ENCODE measurements at places on chromosomes 5 and 9.

- no peak for DNase-seq
These were observed 157.4 kb upstream of the PUM3 start for GRCh38 chr9:3001311-3001710.

DNA sequence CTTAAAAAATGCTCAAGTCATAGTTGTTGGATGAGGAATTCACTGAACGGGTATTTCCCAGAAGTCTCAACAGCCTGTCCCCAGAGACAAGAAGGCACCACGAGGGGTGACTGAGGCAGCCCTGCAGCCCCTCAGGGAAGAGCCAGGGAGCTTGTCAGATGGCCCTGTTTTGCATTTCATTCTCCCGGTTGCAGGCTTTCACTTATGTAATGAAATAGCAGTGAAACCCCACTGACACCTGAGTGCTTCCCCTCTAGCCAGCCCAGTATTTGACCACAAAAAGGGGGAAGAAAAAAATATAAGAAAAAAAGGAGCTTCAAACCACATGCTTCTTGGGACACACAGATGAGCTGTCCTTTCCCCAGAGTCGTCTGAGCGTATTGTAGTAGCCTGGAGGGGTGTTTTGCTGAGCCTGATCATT is 75.3 kb upstream of the IL12B start:
- no peak for DNase-seq

DNA sequence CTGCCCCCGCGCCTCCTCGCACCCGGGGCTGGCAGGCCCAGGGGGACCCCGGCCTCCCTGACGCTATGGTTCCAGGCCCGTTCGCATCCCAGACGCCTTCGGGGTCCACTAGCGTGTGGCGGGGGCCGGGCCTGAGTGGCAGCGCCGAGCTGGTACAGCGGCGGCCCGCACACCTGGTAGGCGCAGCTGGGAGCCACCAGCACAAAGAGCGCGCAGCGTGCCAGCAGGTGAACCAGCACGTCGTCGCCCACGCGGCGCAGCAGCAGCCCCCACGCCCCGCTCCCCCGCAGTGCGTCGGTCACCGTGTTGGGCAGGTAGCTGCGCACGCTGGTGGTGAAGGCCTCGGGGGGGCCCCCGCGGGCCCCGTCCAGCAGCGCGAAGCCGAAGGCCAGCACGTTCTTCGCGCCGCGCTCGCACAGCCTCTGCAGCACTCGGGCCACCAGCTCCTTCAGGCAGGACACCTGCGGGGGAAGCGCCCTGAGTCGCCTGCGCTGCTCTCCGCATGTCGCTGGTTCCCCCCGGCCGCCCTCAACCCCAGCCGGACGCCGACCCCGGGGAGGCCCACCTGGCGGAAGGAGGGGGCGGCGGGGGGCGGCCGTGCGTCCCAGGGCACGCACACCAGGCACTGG is 548 bp downstream of the TERT start:
- DNase-seq, result no peak

DNA sequence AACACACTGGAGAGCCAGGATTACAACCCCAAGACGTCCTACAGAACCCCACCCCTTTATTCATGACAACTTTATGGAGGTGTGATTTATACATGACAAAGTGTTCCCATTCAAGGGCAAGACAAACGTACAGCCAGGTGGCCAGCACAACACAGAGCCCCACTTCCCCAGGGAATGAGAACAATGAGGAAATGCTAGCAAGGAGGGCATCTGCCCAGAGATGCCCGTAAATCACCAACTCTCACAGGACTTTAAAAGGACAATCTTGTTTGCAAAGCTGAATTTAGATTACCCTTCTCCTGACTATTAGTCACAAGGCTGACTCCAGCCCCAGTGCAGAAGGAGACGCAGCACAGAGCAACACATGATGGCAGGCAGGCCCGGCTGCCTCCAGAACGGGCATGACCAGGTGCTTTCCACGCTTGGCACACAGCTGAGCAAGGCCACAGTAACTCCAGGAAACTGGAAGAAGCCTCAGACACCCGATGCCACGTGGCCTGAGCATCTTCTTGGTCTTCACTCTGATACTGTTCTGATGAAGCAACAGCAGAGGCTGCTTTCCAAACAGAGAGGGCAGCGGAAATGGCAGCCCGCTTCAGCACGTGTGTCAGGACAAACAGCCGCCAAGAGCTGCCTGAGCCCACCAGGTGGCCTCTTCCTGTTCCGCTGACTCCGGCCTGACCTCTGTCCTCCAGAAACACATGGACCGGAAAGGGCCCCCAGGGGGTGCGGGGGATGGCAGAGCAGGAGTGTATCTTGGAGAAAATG is 51.4 kb downstream of the ROR2 start:
- DNase-seq, result no peak

- no peak for DNase-seq
These were observed 18.2 kb downstream of the SLC22A5 start for GRCh38 chr5:132387640-132388117.

GRCh38 chr9:115681585-115681984 is 472.0 kb upstream of the PAPPA start:
- no peak for DNase-seq

GRCh38 chr5:111954516-111955395 is 197.8 kb upstream of the NREP start:
- no peak for DNase-seq

DNA sequence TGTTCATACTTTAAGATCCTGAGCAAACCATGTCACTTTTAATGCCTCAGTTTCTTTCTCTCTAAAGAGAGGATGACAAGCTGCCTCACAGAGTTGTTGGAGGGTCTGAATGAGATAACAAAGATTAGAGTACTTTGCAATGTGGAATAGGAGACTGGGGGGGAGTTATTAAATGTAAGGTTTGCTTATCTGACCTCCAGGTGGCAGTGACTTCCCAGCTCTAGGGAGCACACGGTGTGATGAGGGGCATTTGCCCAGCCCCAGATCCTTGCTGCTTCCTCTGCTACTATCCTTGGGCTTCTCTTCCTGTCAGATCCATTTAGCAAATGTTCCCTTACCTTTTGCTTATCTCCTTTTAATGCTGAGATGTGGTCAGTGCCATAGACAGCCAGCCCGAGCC is 30.7 kb downstream of the ENHO start:
- no peak for DNase-seq

DNA sequence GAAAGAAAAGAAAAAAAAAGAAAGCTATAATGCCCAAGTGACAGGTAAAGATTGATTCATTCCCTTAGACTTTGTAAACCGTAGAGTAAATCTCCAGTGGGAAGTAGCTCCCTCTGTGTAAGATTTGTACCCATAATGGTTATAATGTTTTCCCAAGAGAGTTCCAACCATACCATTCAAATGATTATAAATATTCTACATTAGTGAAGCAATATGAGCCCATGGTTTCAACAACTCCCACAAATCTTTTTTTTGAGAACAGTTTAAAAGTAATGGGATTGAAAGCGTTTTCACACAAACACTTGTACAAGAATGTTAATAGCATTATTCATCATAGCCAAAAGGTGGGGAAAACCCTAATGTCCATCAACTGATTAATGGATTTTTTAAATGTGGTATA is 58.0 kb downstream of the GRAMD2B start:
- DNase-seq, result no peak

- no peak for DNase-seq
These were observed 81.0 kb upstream of the MAST4 start for GRCh38 chr5:66515209-66515608.

- no peak for DNase-seq
These were observed 120.2 kb downstream of the RGS3 start for GRCh38 chr9:113583511-113584427.

- DNase-seq, result no peak
These were observed 46.9 kb downstream of the ARHGEF37 start for GRCh38 chr5:149628221-149628620.

Data from T-helper 17 cell (primary cell).